AG08396 (cell line): ENCODE measurements at places on chromosomes 5 and 9.

DNA sequence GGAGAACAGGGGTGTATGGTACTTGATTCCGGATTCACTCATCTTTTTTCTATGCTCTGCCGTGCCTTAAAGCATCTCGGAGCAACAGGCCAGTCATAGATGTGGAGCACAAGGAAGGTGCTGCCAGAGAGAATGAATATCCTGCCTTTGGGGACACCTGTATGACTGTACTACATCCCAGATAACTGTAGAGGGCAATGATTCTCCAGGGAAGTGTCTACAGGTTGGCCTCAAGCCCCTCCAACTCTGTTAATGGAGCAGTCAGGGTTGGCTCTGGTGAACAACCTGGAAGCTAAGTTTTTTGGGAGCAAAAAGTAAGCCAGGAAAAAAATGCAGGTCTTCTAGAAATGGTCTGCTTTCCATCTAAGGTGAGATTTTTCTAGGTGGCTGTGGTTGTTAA, 71.0 kb downstream of the NREP start:
- DNase-seq = no peak

- no peak for DNase-seq
Measured at GRCh38 chr9:131522257-131523085, 8.6 kb downstream of the UCK1 start.

GRCh38 chr5:122076669-122077365, 1.2 kb downstream of the LOX start:
- DNase-seq = peak; percentile 69

DNA sequence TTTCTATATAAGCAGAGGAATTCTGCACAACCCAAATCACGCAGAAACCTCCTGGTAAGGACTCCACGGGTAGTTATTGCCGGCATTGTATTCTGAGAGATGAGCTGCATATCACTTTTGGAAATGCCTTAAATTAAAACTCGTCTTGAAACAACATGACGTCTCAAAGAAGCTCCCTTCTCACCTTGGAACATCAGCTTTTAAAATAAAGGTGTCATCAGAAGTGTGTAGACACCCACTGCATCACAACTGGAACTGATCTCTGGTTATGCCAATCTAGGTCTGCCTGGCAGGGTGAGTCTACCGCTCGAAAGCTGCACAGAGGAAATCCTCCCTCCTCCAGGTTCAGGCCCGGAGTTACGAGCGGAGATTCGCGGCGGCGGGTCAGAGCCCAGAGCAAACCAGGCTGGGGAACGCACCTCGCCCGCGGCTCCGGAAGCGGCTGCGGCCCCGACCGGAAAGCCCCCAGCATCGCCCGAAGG, 974 bp upstream of the SLC12A2 start:
- no peak for DNase-seq

GRCh38 chr5:116032094-116032517, at the start of gene ARL14EPL:
Gene ARL14EPL, plus strand, starts transcription at chr5:116032472. Its CDS starts 18,994 bp downstream, at chr5:116051466.
- peak; percentile 55 for DNase-seq

DNA sequence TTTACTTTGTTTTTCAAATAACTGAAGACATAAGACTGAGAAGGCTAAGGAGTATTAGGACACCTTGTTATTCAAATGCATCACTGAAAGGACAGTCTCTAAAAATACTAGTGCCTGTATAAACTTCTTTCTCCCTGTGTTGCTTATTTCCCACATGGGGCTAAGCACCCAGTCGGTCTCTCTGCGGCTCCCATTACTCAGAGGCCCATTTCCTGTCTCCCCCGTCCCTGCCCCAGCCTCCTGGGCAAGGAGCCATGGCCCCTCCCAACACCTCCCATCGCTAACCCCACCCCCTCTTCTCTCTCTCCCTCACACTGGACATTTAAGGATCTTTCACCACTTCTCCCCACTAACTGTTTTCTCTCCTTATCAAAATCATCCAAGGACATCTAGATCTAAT, 81.9 kb downstream of the EBF1 start:
- no peak for DNase-seq

- no peak for DNase-seq
Measured at GRCh38 chr9:89023740-89024139, 32.5 kb downstream of the S1PR3 start.

DNA sequence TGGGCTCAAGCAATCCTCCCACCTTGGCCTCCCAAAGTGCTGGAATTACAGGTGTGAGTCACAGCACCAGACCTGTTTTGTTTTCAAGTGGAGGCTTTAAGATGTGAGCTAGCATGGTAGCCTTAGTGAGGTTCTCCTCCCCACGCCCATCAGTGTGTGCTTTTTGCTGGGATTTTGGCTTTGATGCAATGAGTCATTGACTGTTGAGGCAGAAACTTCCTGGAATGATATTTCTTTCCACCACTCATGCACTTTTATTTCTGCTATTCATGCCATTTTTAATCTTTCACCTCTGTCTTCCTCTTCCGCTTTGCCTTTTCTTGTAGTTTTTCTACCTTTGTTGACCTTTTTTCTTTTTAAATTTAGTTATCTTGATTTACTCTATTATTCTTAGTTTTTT, 4.2 kb upstream of the NFIL3 start:
- peak; percentile 41 for DNase-seq

- peak; percentile 89 for DNase-seq
Measured at GRCh38 chr9:123353984-123354591, 1.9 kb upstream of the CRB2 start.

DNA sequence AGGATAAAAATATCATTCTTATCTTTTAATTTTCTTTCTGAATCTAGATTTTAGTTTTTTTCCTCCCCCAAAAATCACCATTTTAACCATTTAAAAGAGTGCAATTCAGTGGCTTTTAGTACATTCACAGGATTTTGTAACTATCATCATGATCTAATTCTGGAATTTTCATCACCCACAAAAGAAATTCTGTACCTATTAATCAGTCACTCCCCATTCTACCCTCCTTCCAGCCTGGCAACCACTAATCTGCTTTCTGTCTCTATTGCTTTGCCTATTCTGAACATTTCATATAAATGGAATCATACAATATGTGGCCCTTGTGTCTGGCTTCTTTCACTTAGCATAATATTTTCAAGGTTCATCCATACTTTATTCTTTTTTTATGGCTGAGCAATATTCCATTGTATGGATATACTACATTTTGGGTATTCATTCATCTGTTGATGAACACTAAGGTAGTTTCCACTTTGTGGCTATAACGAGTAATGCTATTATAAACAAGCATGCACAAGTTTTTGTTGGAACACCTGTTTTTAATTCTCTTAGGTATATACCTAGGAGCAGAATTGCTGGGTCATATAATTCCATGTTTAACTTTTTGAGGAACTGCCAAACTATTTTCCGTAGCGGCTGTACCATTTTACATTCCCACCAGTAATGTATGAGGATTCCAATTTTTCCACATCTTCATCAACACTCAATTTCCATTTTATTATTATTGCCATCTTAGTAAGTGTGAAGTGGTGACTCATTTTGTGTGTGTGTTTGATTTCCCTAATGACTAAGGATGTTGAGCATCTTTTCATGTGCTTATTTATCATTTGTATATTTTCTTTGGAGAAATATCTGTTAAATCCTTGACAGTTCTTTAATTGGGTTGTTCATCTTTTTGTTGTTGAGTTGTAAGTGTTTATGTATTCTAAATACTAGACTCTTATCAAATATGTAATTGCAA, 340.3 kb downstream of the CWC27 start:
- DNase-seq = no peak

- DNase-seq = no peak
Measured at GRCh38 chr9:125886365-125886764, 139.2 kb downstream of the PBX3 start.

DNA sequence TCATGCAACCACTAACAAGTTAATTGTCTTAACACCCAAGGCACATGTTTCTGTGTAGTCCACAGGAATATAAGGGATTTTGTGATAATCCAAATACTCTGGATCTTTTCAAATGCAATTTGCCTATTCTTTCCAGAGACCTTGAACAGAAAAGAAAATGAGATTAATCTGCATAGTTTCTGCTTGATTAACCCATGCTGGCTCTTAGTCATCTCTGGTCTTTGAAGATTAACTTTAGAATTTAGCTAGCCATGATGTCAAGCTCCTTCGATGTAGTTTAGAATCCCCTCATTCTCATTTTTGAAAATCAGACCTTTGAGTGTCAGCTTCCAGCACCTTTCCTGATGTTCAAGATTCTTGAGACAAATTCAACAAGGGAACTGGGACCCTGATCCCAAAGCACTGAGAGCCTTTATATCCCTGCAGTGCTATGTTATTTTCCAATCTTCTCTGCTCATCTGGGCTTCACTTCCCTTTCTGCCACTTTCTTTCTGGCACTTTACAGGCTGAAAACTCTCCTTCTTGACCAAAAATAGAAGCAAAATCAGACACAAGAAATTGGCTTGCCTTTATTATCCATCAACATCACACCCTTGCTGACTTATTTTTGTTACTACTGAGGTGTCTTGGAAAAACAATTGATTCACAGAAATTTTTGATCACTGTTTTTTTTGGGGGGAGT, 155.5 kb downstream of the PALM2AKAP2 start:
- no peak for DNase-seq

- no peak for DNase-seq
Measured at GRCh38 chr5:122101636-122102285, 23.7 kb upstream of the LOX start.

DNA sequence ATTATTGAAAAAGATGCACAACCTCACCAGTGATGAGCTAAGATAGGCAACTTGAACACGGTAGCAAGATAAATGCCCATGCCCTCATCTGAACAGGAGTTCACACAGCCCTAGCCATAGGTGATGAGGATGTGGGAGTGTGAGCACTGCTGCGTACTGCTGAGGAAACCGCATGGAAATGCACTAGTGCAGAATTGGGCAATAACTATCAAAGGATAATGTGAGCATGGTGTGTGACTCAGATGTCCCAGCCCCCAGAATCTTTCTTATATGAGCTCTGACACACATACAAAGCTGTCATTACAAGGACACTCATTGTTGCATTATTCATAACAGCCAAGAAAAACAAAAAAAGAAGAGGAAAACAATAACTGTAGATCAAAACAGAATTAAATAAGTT, 521.2 kb downstream of the IRX1 start:
- DNase-seq = no peak

DNA sequence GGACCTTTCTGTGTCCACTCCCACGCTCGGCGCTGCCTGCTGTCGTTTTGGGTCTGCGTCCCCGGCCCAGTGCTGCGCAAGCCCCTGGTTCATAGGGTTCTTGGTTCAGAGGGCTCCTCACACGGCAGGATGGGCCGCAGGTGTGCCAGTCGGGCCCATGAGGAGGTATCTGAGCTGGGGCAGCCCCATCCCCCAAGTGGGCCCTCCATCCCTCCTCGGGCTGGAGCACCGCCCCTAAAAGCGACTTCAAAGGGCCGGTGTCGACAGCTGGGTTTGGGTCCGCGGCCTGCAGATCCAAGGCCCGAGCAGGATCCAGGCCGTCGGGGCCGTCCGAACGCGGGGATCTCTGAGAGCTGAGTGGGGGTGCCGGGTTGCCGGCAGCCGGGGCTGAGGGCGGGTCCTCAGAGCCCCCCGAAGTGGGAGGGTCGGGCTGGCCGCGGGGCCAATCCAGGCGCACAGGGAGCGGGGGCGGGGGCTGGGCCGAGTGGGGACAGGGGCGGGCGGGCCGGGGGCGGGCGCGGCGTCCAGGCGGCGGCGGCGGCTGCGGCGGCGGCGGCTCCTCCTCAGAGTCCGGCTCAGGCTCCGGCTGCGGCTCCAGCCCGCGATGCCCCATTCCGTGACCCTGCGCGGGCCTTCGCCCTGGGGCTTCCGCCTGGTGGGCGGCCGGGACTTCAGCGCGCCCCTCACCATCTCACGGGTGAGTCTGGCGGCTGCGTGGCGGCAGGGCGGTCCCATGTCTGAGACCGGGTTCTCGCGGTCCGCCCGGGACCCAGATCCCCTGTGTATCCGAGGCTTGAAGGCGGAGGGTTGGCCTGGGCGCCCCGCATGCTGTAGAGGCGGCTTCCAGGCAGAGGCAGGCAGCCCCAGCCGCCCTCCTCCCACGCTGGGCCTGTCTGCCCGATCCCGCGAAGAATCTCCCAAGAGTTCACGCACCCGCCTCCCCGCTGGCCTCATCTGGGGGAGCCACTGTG, at the start of gene PDLIM4:
Gene PDLIM4 (plus strand): TSS at position 566 of the 971 bp plus-strand sequence. CDS start 39 bp downstream, at position 605.
- DNase-seq = peak; percentile 73

DNA sequence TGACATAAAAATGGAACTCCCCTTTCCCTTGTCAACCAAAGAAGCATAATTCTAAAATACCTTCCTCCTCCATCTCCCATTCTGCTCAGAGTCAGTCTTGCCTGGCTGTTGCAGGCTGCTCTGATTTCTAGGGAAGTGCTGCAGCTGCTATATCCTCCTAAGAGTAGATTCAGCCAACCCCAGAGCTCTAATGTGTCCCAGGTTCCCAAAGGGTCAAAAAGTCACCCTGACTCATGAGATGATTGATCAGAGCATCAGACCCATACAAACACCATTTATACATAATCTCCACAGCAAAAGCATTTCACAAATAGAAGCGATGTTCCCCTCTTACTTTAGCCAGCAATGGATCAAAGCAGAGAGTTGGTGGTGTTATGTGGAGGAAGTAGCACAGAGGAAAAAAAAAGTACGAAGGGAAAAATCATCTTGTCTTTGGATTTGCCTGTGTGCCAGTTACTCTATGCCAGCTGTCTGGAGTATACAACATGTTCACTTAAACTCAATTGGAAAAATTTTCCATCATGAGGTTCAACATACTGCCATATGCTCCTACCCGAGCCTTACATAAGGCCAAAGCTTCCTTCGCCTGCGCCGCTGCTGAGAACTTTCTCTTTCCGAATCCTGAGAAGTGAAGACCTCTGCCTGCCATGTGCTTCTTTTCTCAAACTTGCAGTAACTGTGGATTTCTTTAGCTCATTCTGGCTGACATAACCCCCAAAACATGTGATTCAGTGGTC, 258.0 kb downstream of the TLE4 start:
- no peak for DNase-seq

GRCh38 chr5:45578270-45578669, 117.9 kb downstream of the HCN1 start:
- DNase-seq = no peak

DNA sequence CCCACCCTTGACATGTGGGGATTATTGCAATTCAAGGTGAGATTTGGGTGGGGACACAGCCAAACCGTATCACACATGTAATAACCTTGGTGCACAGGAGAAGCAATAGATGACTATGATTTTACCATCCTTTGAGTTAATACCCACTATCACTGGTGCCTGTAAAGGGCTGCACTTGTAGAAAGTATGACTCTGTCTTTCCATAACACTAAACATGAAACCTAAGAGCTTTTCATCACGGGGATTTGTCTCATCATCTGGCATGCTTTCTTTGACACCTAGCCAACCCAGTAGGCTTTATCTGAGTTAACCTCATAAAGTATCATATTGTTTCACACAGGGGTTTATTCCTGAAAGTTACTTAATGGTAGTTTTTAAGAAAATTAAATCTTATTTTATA, 188.9 kb upstream of the TNC start:
- DNase-seq = no peak

- no peak for DNase-seq
Measured at GRCh38 chr9:126699401-126699881, 85.7 kb downstream of the LMX1B start.
